ENCODE measurements at places on chromosomes 4 and X.

- DNase-seq = no peak
Observed at GRCh38 chr4:146978641-146979040, 33.0 kb upstream of the TTC29 start.

GRCh38 chrX:34586936-34587335, 70.1 kb downstream of the TMEM47 start:
- DNase-seq = no peak

- no peak for DNase-seq
Observed at GRCh38 chrX:14095702-14096101, 66.0 kb upstream of the GEMIN8 start.

DNA sequence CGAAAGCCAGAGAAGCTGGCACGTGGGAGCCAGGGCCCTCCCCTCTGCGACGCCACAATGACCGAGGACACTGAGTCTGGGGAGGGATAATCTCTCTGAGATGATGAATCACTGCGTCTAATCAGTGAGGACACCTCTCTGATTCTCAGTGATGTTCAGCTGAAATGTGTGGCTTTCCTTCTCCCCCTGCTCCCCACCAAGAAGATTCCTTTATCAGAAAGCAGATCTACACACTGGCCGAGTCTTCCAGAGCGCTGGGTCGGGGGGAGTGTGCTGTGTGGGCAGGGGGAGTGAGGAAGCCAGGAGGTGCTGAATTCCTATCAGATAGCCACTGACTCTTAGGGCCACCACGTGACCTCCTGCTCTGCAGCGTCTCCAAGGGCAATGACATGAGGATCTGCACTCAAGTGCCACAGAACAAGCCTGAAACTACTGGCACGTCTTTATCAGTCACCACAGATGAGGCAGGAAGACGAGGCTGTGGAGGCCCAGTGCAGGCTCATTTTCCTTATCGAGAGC, 89.2 kb downstream of the GATB start:
- no peak for DNase-seq

DNA sequence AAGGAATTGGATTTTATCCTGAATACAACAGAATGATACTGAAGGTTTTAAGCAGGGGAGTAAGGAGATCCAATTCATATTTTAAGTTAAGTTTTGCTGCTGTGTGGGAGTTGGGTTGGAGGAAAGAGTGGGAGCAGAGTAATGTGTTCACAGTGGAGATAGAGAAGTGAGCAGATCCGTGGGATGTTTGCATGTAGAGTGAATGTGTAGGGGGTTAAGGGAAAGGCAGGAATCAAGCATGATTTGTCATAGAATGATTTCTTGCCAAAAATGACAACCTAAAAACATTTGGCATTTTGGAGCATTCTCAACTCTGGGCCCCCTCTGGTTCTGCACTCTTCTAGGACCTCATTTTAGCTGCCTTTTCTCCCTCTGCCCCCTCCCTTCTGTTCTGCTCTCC, 76.6 kb downstream of the ARHGAP10 start:
- DNase-seq = no peak

DNA sequence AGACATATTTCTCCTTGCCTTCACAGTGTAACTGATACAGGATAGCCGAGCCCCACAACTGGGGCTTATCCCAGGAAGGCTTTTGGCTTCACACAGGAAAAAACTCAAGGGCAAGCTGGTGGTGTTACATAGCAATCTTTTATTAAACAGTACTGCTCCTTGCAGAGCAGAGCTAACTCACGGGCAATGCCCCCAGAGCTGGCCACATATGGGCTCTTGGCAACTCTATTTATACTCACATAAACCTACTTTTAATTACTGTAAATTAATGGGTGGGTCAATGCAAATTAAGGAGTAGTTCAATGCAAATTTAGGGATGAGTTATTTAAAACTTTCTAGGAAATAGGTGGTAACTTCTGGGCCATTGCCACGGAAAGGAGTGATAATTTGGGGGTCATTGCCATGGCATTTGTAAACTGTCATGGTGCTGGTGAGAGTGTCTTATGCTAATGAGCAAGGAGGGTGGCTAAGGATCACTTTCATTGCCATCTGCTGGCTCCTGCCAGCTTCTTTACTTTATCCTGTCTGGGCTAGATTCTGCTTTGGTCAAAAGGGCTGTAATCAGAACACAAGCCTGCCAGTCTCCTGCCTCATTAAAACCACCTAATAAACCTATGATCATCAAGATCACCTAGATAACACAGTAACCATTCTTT, 288.8 kb downstream of the CENPC start:
- no peak for DNase-seq

DNA sequence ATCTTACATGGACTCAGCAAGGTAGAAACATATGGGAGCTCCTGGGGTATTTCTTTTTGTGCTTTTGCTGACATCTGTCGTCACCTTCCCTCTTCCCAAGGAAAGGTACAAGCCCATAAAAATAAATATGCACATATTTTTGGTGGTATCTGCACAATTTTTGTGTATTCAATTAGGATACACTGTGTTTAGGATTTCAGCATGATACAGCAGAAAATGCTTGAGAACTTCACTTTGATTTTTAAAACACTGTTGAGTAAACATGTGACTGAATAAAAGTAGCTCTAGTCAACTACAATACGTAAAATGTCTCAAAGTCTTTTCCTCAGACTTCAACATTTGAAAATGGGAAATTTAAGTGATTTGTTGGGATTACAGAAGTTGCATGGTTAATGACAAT, 99.4 kb upstream of the SPANXC start:
- no peak for DNase-seq
